ENCODE measurements at places on chromosomes 6 and 20. TPM values are rescaled to one million over a fixed set of nuclear protein-coding genes. Genes with fewer than 3 reads are reported as not detected.
A peak's percentile ranks its signal among the peaks of the same experiment; 100 is the strongest.

Gene CTCFL
- total RNA-seq = not detected

GRCh38 chr6:52263709-52264540, 19.6 kb upstream of the IL17F start:
- DNase-seq = peak; percentile 69
- peaks cover 44% of the 10 kb centered on the region for H3K36me3 ChIP-seq
- H3K4me1 ChIP-seq = peaks cover 13% of the 10 kb centered on the region
- H3K27ac ChIP-seq = peak overlapping the region; percentile 54
- no peak overlapping the region for H3K4me3 ChIP-seq
- H3K27me3 ChIP-seq = no peaks in the 10 kb centered on the region

- peaks cover 44% of the 10 kb centered on the region for H3K4me1 ChIP-seq
- H3K27ac ChIP-seq = peak overlapping the region; percentile 80
- H3K36me3 ChIP-seq = peaks cover 58% of the 10 kb centered on the region
- no peak for DNase-seq
- no peaks in the 10 kb centered on the region for H3K27me3 ChIP-seq
These were observed 8.7 kb upstream of the TRIM39 start for GRCh38 chr6:30317913-30318589.

GRCh38 chr6:491233-491632, 99.7 kb downstream of the IRF4 start:
- no peaks in the 10 kb centered on the region for H3K27me3 ChIP-seq
- H3K4me3 ChIP-seq = peak overlapping the region; percentile 67
- H3K4me1 ChIP-seq = peaks cover 72% of the 10 kb centered on the region
- peaks cover 24% of the 10 kb centered on the region for H3K36me3 ChIP-seq
- no peak for DNase-seq
- peak overlapping the region; percentile 91 for H3K27ac ChIP-seq

DNA sequence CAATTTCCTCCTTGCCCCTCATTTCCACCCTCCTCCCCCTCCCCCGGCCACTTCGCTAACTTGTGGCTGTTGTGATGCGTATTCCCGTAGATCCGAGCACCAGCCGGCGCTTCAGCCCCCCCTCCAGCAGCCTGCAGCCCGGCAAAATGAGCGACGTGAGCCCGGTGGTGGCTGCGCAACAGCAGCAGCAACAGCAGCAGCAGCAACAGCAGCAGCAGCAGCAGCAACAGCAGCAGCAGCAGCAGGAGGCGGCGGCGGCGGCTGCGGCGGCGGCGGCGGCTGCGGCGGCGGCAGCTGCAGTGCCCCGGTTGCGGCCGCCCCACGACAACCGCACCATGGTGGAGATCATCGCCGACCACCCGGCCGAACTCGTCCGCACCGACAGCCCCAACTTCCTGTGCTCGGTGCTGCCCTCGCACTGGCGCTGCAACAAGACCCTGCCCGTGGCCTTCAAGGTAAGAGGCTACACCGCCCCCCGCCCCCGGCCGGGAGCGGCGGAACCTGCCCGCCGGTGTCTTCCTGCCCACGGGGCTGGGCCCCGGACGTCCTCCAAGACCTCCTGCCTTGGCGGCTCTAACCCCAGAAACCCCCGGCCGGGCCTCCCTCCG, 44.9 kb upstream of the SUPT3H start:
- peak overlapping the region; percentile 98 for H3K4me3 ChIP-seq
- H3K36me3 ChIP-seq = no peaks in the 10 kb centered on the region
- peaks cover 42% of the 10 kb centered on the region for H3K27me3 ChIP-seq
- peaks cover 31% of the 10 kb centered on the region for H3K4me1 ChIP-seq
- peak; percentile 74 for DNase-seq

- DNase-seq = no peak
- peaks cover 8% of the 10 kb centered on the region for H3K27me3 ChIP-seq
- H3K27ac ChIP-seq = no peak overlapping the region
- H3K36me3 ChIP-seq = no peaks in the 10 kb centered on the region
- no peak overlapping the region for H3K4me3 ChIP-seq
- no peaks in the 10 kb centered on the region for H3K4me1 ChIP-seq
These were observed 26.4 kb downstream of the GABRR1 start for GRCh38 chr6:89190741-89191140.

- no peak overlapping the region for H3K4me3 ChIP-seq
- H3K4me1 ChIP-seq = peaks cover 6% of the 10 kb centered on the region
- peaks cover 15% of the 10 kb centered on the region for H3K36me3 ChIP-seq
- DNase-seq = no peak
These were observed 459.6 kb downstream of the UTRN start for GRCh38 chr6:144744720-144745119.
